ENCODE measurements at places on chromosomes 5 and 9. TPM values are rescaled to one million over a fixed set of nuclear protein-coding genes. Genes with fewer than 3 reads are reported as not detected.

DNA sequence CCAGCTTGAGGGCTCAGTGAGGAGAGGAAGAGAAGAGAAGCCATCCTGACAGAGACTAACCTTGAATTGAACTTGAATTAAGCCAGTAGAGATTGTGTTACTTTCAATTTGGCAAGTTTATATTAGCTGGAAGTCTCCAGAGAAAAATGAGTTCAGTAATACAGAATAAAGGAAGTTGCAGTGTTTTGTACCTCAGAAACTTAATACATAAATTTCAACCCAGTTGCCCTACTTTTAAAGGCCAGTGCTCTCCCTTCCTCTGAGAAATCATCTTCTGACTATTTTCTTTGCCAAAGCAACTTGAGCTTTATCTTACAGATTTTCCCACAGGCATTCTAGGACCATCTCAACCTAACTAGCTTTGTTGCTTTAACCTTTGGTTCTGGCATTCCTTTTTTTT, 231.0 kb upstream of the GAS1 start:
- H3K36me3 ChIP-seq, result no peaks in the 10 kb centered on the region
- no peak for DNase-seq
- no peaks in the 10 kb centered on the region for H3K27me3 ChIP-seq
- H3K4me1 ChIP-seq, result no peaks in the 10 kb centered on the region

DNA sequence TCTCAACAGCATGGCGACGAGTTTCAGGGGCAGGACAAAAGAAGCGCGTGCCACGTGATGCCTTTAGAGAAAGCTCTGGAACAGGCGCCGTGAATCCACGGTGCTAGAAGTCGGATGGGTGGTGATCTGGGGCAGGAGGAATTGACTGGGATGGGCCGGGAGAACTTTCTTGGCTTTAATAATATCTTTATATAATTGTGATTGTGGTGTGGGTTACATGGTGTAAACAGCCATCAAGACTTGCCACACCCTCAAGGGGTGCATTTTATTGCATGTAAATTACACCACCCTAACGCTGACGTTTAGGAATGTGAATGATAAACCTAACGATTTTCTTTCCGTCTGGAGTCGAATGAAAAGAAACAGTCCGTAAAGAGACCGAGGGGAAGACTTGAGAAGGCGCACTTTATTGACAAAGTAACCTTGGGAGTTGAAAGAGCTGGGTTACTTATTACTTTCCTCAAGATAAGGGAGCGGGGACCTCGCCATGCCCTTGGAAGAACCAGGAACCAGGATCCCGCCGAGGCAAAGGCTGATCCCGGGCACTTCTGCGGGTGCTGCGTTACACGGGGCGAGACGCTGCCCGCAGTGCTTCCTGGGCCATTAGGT, 8.5 kb downstream of the NRARP start:
- no peaks in the 10 kb centered on the region for H3K27me3 ChIP-seq
- H3K36me3 ChIP-seq, result no peaks in the 10 kb centered on the region
- no peak overlapping the region for H3K4me3 ChIP-seq
- no peak overlapping the region for H3K27ac ChIP-seq

GRCh38 chr9:92652461-92652860, 17.5 kb downstream of the IPPK start:
- no peaks in the 10 kb centered on the region for H3K4me1 ChIP-seq
- H3K27ac ChIP-seq, result no peak overlapping the region
- no peaks in the 10 kb centered on the region for H3K27me3 ChIP-seq
- peaks cover 3% of the 10 kb centered on the region for H3K36me3 ChIP-seq
- no peak overlapping the region for H3K4me3 ChIP-seq
- DNase-seq, result no peak

GRCh38 chr9:110217656-110218099, 9.7 kb upstream of the C9orf152 start:
- no peak overlapping the region for H3K27ac ChIP-seq
- no peaks in the 10 kb centered on the region for H3K27me3 ChIP-seq
- no peak for DNase-seq
- no peaks in the 10 kb centered on the region for H3K4me1 ChIP-seq
- no peak overlapping the region for H3K4me3 ChIP-seq

GRCh38 chr9:16821344-16821743, 49.1 kb downstream of the BNC2 start:
- no peaks in the 10 kb centered on the region for H3K27me3 ChIP-seq
- no peak overlapping the region for H3K4me3 ChIP-seq
- no peaks in the 10 kb centered on the region for H3K36me3 ChIP-seq
- DNase-seq, result no peak

DNA sequence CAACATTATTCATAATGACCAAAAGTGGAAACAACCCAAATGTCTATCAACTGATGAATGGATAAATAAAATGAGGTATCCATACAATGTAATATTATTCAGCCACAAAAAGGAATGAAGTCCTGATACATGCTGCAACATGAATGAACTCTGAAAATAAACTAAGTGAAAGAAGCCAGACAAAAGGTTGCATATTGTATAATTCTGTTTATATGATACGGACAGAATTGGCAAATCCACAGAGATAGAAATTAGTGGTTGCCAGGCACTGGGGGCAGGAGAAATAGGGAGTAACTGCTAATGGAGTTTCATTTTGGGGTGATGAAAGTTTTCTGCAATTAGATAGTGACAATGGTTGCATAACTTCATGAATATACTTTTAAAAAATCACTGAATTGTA, 47.0 kb downstream of the KIF24 start:
- H3K27me3 ChIP-seq, result no peaks in the 10 kb centered on the region
- DNase-seq, result no peak
- no peak overlapping the region for H3K4me3 ChIP-seq
- no peak overlapping the region for H3K27ac ChIP-seq
- no peaks in the 10 kb centered on the region for H3K36me3 ChIP-seq
- no peaks in the 10 kb centered on the region for H3K4me1 ChIP-seq

DNA sequence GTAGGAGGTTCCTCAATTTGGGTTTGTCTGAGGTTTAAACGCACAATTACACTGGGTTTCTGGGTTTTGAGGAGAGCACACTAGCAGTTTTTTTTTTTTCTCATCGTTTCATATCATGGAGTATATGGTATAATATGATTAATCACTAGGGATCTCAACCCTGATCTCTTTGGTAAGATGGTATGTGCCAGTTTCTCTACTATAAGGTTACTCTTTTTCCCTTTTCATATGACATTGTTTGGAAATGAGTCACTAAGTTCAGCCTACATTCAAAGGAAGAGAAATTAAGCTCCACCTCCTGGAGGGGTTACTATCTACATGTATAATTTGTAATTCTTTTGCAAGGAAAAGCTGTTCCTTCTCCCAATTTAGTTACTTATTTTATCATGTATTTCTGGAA, 35.2 kb downstream of the MTRR start:
- H3K27me3 ChIP-seq, result no peaks in the 10 kb centered on the region
- peaks cover 6% of the 10 kb centered on the region for H3K36me3 ChIP-seq
- DNase-seq, result no peak
- peaks cover 3% of the 10 kb centered on the region for H3K4me1 ChIP-seq

DNA sequence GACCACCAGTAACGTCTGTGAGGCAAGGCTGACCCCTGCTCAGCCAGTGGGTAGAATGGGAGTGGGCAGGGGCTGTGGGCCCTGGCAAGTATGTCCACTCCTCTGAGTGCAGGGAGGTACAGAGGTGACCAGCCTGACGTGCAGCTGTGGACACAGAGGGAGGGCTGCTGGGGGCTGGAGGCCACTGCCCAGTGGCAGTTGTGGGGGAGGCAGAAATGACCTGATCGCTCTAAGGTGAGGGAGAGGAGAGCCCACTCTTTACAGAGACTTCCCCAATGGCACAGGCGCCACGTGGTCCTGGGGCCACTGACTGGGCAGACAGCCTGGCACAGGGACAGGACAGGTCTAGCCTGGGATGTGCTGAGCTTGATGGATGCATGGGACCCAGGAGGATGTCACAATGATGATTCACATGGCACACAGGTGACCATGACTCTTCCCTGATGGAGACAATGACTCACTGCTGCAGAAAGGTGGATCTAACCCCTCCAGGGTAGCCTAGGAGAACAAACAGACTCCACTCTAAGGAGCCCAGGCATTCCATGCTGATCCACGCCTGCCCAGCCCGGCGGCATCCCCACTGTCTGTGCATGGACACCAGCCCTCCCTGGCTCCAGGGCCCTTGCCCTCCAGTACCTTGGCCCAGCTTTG, 7.7 kb downstream of the LPCAT1 start:
- no peaks in the 10 kb centered on the region for H3K27me3 ChIP-seq
- DNase-seq, result peak; percentile 32
- H3K4me1 ChIP-seq, result no peaks in the 10 kb centered on the region

- DNase-seq, result no peak
- no peaks in the 10 kb centered on the region for H3K36me3 ChIP-seq
- no peaks in the 10 kb centered on the region for H3K27me3 ChIP-seq
- no peak overlapping the region for H3K4me3 ChIP-seq
- H3K27ac ChIP-seq, result no peak overlapping the region
- H3K4me1 ChIP-seq, result no peaks in the 10 kb centered on the region
These were observed 196.2 kb downstream of the RGS3 start for GRCh38 chr9:113659740-113660139.

DNA sequence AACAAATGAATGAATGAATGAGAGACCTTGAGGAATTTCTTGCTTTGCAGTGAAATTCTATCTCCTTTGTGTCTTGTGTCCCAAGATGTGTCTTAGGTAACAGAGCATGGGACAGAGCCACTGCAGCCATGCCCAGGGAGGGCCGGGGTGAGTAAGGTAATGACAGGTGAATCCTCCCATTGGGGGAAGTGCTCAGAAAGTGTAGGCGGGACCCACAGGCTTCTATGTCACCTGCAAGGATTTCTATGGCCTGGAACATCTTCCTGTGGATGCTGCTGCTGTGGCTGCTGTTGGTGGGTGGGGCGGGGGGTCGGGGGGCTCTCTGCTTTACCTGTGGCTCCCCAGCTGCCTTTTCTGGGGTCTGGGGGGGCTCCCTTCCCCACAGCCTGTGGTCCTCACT, 133.6 kb upstream of the IER5L start:
- H3K27ac ChIP-seq, result no peak overlapping the region
- DNase-seq, result no peak
- H3K36me3 ChIP-seq, result no peaks in the 10 kb centered on the region
- H3K27me3 ChIP-seq, result no peaks in the 10 kb centered on the region

- H3K4me1 ChIP-seq, result no peaks in the 10 kb centered on the region
- no peaks in the 10 kb centered on the region for H3K36me3 ChIP-seq
- no peak overlapping the region for H3K4me3 ChIP-seq
- no peaks in the 10 kb centered on the region for H3K27me3 ChIP-seq
- no peak for DNase-seq
These were observed 432.5 kb downstream of the GADD45G start for GRCh38 chr9:90037146-90037797.

GRCh38 chr5:133728475-133728874, 116.1 kb upstream of the FSTL4 start:
- H3K4me3 ChIP-seq, result no peak overlapping the region
- H3K4me1 ChIP-seq, result no peaks in the 10 kb centered on the region
- H3K27ac ChIP-seq, result no peak overlapping the region
- DNase-seq, result no peak
- H3K36me3 ChIP-seq, result no peaks in the 10 kb centered on the region

DNA sequence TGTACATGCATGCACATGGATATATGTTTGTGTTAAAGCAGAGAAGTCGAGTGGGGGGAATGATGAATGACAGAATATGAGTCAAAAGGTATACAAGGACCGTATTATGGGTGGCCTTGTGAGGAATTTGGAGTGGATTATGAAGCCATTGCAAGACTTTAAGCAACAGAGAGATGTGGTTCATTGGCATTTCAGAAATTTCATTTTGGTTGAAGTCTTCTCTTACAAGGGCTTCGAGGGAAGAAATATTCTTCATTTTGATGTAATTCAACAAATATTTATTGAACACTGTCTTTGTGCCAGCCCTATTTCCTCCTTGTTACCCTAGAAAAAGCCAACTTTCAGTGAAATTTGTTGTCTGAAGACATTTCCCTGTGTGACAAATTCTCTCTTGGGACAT, 83.9 kb upstream of the SLCO6A1 start:
- H3K27ac ChIP-seq, result no peak overlapping the region
- H3K36me3 ChIP-seq, result no peaks in the 10 kb centered on the region
- no peak for DNase-seq
- H3K27me3 ChIP-seq, result no peaks in the 10 kb centered on the region

- H3K4me3 ChIP-seq, result no peak overlapping the region
- no peak overlapping the region for H3K27ac ChIP-seq
- no peaks in the 10 kb centered on the region for H3K4me1 ChIP-seq
- no peaks in the 10 kb centered on the region for H3K36me3 ChIP-seq
- no peak for DNase-seq
These were observed 5.6 kb downstream of the CDX1 start for GRCh38 chr5:150172145-150172544.

DNA sequence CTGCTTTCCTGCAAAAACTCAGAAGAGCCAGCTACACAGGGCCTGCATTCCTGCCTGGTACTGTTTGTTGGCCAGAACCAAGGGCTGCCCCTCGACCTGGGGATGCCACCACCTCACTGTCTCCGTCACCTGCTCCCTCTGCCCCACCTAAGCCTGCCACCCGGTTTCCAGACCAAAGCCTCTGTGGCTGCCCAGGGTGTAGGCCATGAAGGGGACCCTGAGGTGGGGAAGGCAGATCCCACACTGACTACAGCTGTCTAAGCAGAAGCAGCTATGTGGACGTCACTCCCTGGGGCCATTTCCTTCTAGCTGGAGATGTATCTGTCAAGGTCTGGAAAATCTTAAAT, 35.8 kb downstream of the RASGEF1C start:
- no peak overlapping the region for H3K27ac ChIP-seq
- no peak for DNase-seq
- H3K36me3 ChIP-seq, result no peaks in the 10 kb centered on the region
- no peaks in the 10 kb centered on the region for H3K27me3 ChIP-seq
- H3K4me3 ChIP-seq, result no peak overlapping the region

DNA sequence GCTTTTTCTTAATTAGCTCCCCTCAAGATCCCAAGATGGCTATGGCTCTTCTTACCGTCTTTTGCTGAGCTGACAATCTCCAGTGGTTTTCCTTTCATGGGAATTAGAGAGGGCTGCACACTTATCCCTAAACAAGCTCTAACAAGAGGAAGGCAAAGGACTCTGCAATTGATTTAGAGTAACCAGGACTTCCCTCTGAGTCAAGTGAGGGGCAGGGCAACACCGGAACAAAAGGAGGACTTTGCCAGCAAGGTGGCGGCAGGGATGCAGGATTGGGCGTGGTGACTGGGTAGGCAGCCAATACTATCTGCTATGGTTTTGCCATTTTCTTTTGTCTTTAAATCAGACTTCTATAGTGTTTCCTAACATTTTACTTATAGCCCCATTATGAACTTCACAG, 9.8 kb downstream of the SLC44A1 start:
- no peaks in the 10 kb centered on the region for H3K27me3 ChIP-seq
- no peak for DNase-seq
- no peak overlapping the region for H3K4me3 ChIP-seq
- H3K27ac ChIP-seq, result no peak overlapping the region
- H3K4me1 ChIP-seq, result no peaks in the 10 kb centered on the region

DNA sequence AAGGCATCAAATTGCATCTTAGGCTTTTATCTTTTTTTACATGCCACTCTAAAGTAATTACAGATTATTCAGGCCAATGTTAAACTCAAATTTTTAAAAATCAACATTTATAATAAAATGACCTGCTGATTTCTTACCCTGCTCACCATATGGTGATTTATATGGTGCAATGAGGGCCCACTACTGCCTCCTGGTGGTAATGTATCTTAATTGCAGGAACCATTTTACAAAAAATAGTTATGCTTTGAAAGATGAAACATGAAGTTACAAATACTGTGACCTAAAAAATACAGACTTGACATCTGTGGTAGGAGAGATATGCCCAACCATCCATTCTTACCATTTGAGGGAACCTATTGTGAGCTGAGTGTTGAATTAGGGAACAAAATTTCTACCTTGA, 292.6 kb upstream of the TAS2R1 start:
- no peaks in the 10 kb centered on the region for H3K36me3 ChIP-seq
- DNase-seq, result no peak
- no peak overlapping the region for H3K4me3 ChIP-seq
- no peaks in the 10 kb centered on the region for H3K4me1 ChIP-seq
- no peaks in the 10 kb centered on the region for H3K27me3 ChIP-seq

PMPCA gene
- polyA plus RNA-seq, result 16.2 TPM

GAPT gene
- polyA plus RNA-seq, result 0.82 TPM

ARHGEF28 gene
- 4.8 TPM for polyA plus RNA-seq

PCDHGB1 gene
- polyA plus RNA-seq, result 0.92 TPM

RNF180 gene
- polyA plus RNA-seq, result 10.2 TPM

FAM81B gene
- polyA plus RNA-seq, result not detected

All from aorta (tissue), 5 donors.